NCI-H1105 (cell line): ENCODE measurements at places on chromosomes 6 and 20.

DNA sequence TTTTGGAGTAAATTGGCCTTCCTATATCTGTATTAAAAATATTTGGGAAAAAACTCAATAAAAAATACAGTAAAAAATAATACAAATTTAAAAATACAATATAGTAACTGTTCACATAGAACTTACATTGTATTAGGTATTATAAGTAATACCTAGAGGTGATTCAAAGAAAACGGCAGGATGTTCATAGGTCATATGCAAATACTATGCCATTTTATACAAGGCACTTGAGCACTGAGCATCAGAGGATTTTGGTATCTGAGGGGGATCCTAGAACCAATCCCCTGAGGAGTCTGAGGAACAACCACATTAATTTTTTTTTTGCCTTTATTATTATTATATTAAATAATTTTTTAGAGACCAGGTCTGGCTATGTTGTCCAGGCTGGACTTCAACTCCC, 41.7 kb downstream of the RNGTT start:
- DNase-seq: no peak

- DNase-seq: no peak
These were observed 237.7 kb downstream of the FOXA2 start for GRCh38 chr20:22346716-22347115.

DNA sequence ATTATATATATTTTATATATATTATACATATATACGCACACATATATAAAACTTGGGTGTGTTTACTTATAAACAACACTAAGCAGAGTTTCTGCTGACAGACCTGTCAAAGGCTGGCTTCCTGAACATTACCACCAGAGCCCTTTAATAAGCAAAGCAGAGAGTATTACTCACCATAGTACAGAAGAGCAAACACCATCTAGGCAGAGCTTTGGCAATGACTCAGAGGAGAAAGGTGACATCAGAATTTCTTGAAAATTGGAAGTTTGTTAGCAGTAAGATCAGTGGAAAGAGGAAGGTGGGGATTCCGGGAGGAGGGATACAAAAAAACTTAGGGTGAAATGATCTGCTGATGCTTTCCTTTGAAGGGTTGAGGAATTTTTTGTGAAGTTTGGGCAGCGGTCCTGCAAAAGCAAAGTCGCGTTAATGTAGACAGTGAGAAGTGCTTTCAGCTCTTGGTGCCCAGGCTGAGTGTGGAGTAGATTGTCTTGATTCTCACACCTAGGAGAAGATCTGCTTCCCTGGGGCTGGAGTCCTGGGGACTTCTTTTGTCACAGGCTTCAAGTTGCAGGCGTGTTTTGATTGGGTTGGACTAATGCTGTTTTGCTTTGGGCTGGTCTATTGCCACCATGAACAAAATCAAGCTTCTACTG, 109.6 kb upstream of the BACH2 start:
- DNase-seq: no peak

DNA sequence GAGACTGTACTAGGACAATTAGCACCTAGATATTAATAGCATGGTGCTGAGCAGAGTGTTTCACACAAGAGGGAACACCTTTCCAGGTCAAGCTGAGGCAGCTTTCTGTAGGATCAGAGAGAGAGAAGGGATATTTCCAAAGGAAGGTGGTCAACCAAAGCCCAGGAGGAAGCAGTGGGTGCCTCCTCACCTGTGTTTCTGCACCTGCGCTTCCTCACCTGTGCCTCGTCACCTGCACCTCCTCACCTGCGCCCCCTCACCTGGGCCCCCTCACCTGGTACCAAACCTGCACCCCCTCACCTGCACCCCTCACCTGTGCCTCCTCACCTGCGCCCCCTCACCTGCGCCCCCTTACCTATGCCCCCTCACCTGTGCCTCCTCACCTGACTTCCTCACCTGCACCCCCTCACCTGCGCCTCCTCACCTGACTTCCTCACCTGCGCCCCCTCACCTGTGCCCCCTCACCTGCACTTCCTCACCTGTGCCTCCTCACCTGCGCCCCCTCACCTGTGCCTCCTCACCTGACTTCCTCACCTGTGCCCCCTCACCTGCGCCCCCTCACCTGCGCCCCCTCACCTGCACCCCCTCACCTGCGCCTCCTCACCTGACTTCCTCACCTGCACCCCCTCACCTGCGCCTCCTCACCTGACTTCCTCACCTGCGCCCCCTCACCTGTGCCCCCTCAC, 67.9 kb downstream of the TTLL2 start:
- no peak for DNase-seq

- DNase-seq: no peak
These were observed 1202.0 kb upstream of the ADGRB3 start for GRCh38 chr6:67433124-67433523.

DNA sequence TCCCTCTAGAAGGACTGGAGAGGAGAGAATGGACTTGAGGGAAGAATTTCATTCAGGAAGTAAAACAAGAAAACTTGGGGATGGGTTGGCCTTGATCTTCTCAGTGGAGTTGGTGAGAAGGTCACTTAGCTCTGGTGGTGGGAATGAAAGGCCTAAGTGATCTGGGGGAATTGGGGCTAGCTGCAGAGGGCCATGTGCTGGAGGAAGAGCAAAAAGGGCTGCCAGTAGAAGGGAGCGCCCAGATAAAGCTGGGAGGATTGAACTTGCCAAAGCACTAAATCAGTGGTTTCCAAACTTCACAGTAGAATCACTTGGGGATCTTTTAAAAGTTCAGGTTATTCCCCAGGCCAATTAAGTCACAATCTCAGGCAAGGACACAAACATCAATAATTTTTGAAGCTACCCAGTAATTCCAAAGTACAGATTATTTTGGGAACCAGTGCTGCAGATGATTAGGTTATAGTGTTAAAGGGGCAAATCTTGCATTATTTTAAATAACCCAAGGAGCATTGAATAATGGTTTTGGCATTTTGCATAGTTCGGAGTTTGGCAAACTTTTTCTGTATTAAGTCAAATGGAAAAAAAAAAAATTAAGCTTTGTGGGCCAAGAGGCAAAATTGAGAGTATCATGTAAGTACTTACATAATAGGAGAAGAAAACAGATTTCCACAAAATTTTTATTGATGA, 36.5 kb upstream of the RFPL4B start:
- no peak for DNase-seq

DNA sequence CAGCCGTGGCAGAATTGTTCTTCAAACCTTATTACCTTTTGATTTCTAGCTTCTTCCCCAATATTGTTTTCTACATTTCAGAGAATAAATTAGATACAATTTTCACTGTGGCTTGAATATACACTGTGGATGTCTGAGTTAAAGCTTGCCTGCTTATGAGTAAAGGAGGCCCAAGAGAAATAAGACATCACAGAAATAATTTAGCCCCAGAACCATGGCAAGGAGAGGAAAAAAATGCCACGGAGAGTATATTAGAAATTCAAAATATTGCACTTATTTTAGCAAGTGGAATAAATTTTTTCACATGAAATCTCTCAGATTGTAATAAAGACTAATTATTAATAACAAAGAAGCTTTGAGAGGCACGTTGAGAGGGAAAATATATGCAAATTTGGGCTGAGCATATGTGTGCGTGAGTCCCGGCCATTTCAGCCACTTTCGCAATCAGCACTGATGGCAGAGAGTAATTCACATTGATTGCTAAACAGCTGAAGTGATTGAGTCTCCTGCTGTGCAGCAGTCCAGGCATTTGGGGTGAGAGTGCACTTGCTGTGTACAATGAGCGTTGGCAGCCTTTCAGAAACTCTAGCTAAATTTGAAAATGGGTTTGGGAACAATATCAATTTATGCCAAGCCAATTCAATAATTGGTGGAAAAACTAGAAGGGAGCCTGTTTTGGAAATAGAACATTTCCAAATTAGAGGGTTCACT, 596.0 kb downstream of the EPM2A start:
- DNase-seq: peak; percentile 52

DNA sequence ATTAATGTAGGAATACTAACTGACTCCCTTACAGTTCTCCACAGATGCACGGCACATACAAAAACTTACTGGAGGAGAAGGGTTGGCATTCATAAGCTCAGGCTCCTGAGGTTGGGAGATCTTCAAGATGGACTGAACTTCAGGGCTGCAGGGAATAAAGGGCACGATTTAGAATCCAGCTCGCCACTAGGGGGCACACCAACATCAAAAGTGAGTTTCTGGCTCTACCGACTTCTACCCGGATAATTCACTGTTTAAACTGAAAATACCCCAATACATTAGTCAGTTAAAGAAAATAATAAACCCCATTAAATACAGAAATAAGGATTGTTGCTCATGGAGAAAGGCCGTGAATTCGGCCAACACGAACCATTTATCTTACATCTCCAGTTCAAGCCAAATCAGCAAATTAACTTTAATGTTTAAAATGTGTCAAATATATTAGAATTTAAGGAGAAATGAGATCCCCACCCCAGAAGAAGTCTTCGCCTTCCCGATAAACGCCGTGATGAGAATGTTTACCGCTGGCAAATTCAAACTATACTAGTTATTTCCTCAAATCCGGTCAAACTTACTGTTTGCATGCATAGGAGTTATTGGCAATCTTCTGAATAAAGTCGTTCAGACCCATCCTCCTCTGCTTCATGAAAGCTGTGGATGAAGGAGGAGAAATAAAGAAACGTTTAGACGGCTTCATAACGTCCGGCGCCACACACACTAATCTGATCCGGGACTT, 121.7 kb upstream of the SLC2A12 start:
- peak; percentile 52 for DNase-seq

GRCh38 chr6:167826896-167827582, at the start of gene AFDN:
Gene AFDN (plus strand): TSS chr6:167826911. CDS start chr6:167827133, 222 bp downstream.
- peak; percentile 42 for DNase-seq

GRCh38 chr6:168926306-168926705, 327.3 kb downstream of the THBS2 start:
- DNase-seq: no peak
